NCI-H2171 treated with DMSO at 0.1 percent for 48 hours (cell line): ENCODE measurements at places on chromosomes 3 and 15.
A peak's percentile ranks its signal among the peaks of the same experiment; 100 is the strongest.

DNA sequence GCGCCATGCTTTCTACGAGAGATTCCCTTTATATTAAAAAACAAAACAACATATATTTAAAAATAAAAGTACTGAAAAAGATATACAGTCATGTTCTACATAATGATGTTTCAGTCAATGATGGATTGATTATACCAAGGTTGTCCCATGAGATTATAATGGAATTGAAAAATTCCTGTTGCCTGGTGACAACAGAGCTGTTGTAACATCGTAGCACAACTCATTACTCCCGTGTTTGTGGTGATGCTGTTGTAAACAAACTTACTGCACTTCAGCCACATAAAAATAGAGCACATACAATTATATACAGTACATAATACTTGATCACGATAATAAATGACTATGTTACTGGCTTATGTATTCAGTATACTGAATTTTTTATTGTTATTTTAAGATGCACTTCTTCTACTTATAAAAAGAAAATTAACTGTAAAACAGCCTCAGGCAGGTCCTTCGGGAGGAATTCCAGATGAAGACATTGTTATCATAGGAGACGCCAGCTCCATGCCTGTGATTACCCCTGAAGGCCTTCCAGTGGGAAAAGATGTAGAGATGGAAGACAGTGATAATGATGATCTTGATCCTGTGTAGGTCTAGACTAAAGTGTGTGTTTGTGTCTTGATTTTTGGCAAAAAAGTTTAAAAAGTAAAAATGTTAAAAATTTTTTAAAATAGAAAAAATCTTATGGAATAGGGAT lies 11.7 kb downstream of the CCR1 start:
- DNase-seq = no peak

DNA sequence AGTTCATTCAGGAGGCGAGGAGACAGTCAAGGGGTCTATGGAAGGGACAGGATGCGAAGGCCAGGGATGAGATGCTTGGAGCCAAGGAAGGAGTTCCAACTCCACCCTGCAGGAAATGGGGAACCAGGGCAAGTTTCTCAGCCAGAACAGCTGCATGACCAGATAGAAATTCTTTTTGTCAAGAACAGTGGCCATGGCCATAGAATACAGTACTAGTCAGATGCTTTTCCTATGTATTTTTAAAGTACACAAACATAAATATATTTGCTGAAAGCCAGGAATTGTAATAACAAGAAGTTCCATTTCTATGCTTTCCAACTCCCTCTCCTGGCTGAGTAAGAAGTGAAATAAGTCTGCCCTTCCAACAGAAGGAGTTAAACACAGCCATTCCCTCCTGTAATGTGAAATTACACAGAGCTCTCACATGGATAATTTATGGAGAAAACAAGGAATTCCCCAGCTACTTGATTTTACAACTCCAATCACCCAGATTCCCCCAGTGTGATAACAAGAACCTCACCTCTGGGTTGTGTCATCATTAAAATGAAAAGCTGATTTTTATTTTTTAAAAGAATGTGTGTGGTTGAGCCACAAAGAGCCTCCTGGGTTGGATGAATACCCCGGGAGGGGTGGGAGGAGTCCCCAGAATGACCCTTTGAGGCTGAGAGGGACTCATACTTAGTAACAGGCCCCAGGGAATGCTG lies 124.6 kb upstream of the ARHGEF3 start:
- DNase-seq = no peak

GRCh38 chr15:88467935-88468528 lies 524 bp downstream of the MRPS11 start:
- DNase-seq = peak; percentile 16

DNA sequence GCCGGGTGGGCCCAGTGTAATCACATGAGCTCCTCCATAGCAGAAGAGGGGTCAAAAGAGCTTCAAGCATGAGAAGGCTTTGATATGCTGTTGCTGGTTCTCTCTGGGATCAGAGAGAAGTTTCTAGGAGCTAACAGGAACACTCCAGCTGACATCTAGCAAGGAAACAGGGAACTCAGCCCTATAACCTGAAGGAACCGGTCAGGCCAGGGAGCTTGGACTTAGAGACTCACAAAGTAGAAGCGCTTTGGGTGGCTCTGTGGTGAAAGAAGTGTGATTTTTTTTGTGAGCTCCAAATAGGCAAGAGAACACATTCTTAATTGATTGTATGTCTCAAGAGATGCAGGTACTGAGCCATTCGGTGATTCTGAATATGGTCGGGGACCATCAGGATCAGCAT lies 26.2 kb upstream of the EPHB1 start:
- no peak for DNase-seq

DNA sequence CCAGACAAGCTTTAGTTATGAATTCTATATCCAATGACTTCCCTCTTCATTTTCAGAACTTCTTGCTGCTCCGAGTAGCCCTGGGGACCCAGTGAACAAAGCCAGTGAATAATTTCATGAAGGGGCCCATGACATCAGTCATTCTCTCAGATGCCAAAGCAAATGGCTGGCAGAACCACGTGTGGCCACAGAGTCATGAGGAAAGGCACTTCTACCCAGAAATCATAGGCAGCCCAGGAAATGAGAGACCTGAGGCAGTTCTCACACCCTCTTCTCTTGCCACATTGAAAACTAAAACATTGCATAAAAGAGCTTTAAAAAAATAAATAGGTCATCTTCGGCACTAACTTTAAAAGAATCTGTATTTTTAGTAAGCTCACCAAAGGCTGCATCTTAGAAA lies 4.3 kb upstream of the UACA start:
- no peak for DNase-seq

DNA sequence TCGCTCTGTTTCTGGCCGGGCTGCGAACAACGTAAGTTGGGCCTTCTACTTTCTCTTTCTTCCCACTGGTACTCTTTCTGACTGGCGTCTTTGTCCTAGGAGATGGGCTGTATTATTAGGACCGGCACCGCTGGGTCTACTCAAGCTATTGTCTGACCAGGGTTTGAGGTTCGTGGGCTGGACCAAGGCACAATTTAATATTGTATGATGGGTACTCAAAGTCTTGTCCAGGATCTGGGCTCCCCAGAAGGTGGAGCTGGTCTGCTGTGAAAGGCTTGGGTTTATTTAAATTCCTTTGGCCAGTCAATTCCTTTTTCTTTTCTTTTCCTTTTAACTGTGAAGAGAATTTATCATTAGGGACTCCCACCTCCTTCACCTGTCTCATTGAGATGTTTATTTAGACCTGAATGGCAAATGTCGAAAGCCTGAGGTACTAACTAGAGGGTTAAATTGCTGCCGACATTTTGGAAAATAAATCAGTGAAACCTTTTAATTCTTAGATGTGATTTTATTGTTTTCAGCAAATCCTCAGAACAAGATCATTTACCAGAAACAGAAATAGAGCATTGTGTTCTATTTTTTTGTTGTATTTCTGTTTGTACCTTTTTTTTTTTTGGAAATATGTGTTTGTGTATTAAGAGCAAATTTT lies 410 bp downstream of the LRRC49 start:
- peak; percentile 60 for DNase-seq

- no peak for DNase-seq
These were observed 126.3 kb downstream of the DMXL2 start for GRCh38 chr15:51496246-51496645.

DNA sequence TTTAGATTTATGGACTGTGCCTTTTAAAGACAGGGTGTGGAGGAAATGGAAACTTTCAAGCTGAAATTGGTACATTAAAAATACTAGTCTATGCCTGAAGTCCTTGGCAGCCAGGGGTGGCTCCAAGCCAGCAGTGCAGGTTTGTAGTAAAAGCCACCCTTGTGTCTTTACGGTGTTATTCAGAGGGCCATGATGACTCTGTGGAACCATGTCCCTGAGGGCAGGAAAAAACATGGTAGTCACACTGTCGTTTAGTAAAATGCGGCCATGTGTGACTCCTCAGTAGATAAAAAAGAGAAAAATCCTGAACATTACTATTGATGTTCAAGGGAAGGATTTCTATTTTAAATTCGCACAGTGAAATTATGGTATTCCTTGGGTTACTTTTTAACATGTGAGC lies 2.7 kb downstream of the FAN1 start:
- no peak for DNase-seq

DNA sequence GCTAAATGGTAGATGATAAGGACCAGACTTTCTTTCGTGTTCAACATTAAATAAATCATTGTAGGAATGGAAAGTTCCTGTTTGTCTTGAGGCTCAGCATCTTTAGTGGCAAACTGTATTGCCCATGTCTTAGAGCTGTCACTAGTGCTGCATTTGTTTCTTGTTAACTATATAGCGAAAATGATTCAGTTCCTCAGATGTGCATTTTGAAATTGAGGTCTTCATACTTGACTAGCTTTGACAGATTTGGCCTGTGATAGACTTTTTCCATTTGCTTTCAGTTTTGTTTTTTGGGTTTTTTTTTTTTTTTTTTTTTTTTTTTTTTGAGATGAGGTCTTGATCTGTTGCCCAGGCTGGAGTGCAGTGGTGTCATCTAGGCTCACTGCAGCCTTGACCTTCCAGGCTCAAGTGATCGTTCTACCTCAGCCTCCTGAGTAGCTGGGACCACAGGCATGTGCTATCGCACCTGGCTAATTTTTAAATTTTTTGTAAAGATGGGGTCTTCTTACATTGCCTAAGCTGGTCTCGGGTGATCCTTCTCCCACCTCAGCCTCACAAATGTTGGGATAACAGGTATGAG lies 9.5 kb upstream of the RPLP1 start:
- no peak for DNase-seq

GRCh38 chr3:187740421-187741399 lies 4.6 kb downstream of the BCL6 start:
- DNase-seq = peak; percentile 56

DNA sequence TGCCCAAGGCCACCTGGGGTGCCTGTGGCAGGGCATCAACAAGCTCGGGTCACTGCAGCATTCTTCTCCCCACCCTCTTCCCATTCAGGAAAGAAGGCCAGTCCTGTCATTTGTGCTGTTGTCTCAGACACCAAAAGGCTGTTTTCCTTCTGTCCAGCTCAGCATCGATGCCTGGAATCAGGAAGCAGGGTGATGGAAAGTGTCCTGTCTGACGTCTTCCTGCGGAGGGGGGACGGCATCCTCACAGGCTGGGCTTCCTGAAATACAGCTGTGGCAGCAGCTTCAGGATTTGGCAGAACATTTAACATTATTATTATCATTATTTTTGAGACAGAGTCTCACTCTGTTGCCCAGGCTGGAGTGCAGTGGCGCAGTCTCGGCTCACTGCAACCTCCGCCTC lies 33.0 kb upstream of the ANKDD1A start:
- no peak for DNase-seq

DNA sequence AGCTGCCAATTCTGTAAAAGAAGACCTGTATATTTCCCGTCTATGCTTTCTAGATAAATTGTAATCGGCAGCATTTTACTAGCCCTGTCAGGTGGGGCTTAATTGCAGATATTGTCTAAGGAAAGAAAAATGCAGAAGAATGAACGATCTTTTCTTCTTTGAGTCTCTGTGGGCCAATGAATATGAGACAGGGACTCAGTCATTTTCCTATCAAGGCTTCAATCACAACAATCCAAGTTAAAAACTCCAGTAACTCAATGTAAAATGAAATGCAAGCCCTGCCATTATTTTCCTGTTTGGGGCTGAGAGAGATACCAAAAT lies 313.9 kb downstream of the MECOM start:
- DNase-seq = no peak

- peak; percentile 45 for DNase-seq
These were observed 9.9 kb upstream of the UBL7 start for GRCh38 chr15:74470631-74471395.

GRCh38 chr15:99399061-99399460 lies 147.8 kb downstream of the LRRC28 start:
- DNase-seq = no peak

- no peak for DNase-seq
These were observed 117.5 kb upstream of the PROK2 start for GRCh38 chr3:71902258-71903111.

GRCh38 chr15:48643776-48644466 lies 1.6 kb downstream of the FBN1 start:
- DNase-seq = no peak

GRCh38 chr3:99532246-99532645 lies 106.1 kb upstream of the COL8A1 start:
- no peak for DNase-seq

- no peak for DNase-seq
These were observed 30.1 kb upstream of the TFRC start for GRCh38 chr3:196111939-196112386.

DNA sequence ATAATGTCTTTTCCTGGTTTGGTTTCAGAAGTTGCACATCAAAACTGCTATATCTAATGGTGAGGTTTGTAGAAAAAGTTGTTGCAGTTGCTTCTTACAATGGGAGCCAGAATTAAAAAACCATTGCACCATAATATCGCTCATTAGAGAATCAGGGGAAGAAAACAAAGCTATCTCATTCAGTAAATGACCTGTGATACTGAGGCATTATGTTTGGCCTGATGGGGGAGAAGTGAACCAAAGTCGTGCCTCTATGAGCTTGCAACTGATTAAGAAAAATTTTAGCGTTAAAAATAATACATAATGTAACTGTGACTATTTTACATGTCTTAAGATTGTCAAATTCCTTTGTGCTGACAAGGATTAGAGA lies 60.2 kb upstream of the ARHGEF26 start:
- DNase-seq = no peak

DNA sequence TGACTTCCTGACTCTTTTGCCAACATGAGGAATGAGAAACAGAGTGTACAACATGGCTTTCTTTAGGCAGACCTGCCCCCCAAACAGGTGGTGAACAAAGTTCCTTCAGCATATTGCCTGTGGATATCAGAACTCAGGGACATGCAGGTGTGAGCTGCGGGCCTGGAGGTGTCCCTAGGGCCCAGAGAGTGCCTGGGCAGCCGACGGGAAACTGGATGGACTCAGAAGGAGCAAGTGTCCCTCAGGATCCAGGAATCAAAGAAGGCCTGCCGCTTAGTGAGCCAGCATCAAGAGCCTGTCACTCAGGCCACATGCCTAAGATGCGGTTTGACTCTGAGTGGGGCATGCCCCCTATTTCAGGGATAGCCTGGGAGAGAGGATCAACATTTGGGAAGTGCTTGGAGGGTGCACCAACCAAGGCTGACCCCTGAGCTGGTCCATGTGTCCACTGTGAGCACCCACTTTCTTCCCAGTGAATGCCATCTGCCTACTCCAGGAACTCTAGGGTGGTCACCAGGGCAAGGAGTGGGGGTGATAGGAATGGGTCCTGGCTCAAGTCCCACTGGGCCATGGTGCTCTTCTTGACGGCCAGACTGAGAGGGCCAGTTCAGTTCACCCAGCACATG lies 16.1 kb upstream of the POLR2M start:
- no peak for DNase-seq

- no peak for DNase-seq
These were observed 901.4 kb downstream of the MCTP2 start for GRCh38 chr15:95132774-95133173.

GRCh38 chr3:69871251-69871650 lies 128.3 kb upstream of the SAMMSON start:
- DNase-seq = no peak
